Activated CD8-positive, alpha-beta T cell treated with anti-CD3 and anti-CD28 coated beads, Interleukin-2, amount 10 ng/mL, durations not matched to agents 7 days and 5 days (primary cell): ENCODE measurements at places on chromosomes 4 and X. TPM values are rescaled to one million over a fixed set of nuclear protein-coding genes. Genes with fewer than 3 reads are reported as not detected.

DNA sequence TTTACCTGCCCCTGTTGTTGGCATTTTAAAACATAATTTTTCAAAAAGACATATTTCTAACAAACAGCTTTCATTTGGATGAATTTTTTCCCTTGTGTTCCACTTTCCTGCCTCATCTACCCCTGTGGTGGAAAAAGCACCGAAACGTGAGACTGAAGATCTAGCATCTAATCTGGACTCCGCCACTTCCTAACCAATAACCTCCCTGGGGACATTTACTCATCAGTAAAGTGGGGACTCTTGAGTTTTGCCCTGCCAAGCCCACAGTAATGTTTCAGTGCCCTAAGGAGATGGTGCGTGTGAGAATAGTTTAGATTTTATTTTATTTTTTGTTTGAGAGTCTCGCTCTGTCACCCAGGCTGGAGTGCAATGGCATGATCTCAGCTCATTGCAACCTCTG is 56.7 kb downstream of the ADGRG2 start:
- H3K36me3 ChIP-seq = no peaks in the 10 kb centered on the region
- H3K27ac ChIP-seq = no peak overlapping the region
- H3K4me1 ChIP-seq = no peaks in the 10 kb centered on the region
- no peak for DNase-seq
- no peak overlapping the region for H3K4me3 ChIP-seq
- H3K27me3 ChIP-seq = no peaks in the 10 kb centered on the region

DNA sequence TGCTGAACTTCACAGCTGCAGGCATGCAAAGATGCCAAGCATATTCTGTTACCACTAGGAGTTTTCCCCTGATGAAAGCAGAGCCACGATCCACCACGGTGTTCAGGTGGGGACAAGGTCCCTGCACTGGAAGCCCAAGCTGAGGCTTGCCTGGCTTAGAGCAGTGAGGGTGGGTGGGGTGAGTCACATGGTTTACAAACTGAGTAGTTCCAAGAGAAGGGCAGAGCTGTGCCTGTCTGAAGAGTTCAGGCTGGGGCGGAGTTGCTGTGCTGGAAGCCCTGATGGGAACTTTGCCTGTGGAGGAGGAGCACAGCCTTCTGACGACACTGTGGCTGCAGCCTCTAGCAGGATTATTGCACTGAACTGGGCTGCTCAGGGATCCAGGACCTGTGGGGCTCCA is 45.5 kb downstream of the FAM9B start:
- H3K27me3 ChIP-seq = no peaks in the 10 kb centered on the region
- DNase-seq = no peak
- no peak overlapping the region for H3K27ac ChIP-seq
- H3K36me3 ChIP-seq = no peaks in the 10 kb centered on the region

DNA sequence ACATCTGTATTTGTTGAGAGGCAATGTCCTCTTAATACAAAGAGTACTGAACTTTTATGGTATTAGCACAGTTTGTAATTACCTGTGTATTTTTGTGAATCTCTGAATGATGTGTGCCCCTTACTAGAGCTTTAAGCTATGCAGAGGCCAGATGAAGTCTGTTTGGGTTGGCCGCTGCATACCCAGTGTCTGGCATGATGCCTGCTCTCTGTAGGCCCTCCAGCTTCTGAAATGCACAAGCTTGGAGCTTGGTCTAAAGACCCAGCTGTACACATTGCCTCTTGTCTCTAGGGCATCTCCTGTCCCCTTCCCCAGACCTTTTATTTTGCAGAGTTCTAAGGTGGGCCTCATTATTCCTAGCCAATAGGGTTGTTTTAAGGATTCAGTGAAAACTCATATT is 68.6 kb downstream of the CDS1 start:
- H3K4me3 ChIP-seq = no peak overlapping the region
- H3K27me3 ChIP-seq = no peaks in the 10 kb centered on the region
- DNase-seq = no peak
- no peak overlapping the region for H3K27ac ChIP-seq
- no peaks in the 10 kb centered on the region for H3K4me1 ChIP-seq

DNA sequence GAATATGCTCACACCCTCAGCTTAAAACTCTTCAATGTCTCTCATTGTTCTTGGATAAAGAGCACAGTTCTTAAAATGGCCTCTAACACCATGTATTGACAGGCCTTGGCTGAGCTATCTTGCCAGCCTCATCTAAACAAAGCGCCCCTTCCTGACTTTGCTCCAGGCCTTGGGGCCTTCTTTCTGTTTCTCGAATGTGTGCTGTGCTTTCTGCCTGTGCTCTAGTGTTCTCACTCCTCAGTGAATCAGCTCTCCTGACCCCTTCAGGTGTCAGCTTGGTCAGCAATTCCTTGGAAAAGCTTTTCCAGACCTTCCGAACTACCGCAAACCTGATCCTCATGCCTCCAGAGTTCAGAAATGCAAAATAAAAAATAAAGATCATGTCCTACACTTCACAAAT is 346.3 kb upstream of the FSTL5 start:
- no peak overlapping the region for H3K4me3 ChIP-seq
- no peak overlapping the region for H3K27ac ChIP-seq
- H3K36me3 ChIP-seq = no peaks in the 10 kb centered on the region
- no peaks in the 10 kb centered on the region for H3K27me3 ChIP-seq
- no peak for DNase-seq
- H3K4me1 ChIP-seq = no peaks in the 10 kb centered on the region

DNA sequence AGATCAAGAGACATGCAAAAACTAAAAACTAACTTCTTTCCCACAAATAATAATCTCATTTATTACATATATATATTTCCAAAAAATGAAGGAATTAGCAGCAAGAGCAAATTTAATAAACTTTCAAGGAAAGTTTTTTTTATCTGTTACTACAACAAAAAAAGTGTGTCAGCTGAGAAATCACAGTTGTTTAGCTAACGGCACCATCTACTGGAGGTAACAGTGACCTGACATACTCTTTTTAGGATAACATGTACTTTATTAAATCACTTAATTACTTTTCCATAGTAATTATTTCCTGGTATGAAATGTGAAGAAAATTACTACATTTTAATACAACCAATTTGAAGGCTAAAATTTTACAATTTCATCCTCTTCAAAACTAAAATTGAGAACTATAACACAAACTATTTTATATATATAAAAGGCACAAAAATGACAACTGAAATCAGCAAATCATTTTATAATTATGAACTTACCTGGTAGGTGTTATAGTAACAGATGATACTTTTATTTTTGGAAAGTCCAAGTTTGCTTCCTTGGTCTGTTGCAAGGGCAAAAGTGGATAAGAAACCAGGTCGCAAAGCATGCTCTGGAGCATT is 9.1 kb downstream of the LAMTOR3 start:
- H3K27me3 ChIP-seq = no peaks in the 10 kb centered on the region
- H3K27ac ChIP-seq = no peak overlapping the region
- H3K4me3 ChIP-seq = no peak overlapping the region

GRCh38 chr4:77433418-77433733 is 172.2 kb upstream of the CXCL13 start:
- peaks cover 4% of the 10 kb centered on the region for H3K4me1 ChIP-seq
- no peaks in the 10 kb centered on the region for H3K36me3 ChIP-seq
- no peak overlapping the region for H3K4me3 ChIP-seq
- peak; percentile 42 for DNase-seq

DNA sequence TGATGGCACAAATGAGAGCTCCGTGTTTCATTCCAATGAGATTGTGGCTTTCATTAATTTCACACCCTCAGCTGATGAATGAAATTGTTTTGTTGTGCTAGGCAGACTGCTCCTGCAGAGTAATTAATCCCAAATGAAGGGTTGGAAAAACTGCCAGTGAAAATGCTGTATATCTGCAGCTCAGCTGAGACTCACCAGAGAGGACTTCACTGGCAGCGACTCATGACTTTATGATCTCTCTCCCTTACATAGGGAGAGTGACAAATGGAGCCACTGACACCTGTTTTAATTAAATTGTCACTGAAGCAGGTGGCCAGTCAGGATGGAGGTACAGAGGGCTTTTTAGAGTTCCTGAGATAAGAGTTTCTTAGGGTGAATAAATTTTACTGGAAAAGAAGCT is 24.8 kb downstream of the GRXCR1 start:
- no peak overlapping the region for H3K4me3 ChIP-seq
- no peaks in the 10 kb centered on the region for H3K27me3 ChIP-seq
- H3K27ac ChIP-seq = no peak overlapping the region
- no peaks in the 10 kb centered on the region for H3K36me3 ChIP-seq

DNA sequence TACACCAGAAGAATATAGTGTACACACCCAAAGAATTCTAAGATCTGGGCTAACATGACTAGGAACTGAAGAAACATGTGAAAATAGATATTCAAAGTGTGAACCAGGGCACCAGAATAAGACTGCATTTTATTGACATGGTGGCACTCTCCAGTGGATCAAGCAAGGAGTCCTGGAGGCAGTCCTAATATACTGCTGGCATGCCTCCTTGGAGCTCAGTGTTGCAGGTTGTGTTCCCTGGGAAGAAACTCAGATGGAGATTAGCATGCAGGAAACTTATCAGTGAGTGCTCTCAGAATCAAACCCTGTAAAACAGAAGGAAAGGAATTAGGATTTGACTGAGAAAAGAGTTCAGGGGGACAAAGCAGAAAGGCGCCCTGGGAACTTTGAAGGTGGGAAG is 105.1 kb downstream of the CXCL13 start:
- no peaks in the 10 kb centered on the region for H3K27me3 ChIP-seq
- no peak for DNase-seq
- no peak overlapping the region for H3K27ac ChIP-seq
- H3K36me3 ChIP-seq = peaks cover 43% of the 10 kb centered on the region
- no peak overlapping the region for H3K4me3 ChIP-seq
- H3K4me1 ChIP-seq = peaks cover 15% of the 10 kb centered on the region

GRCh38 chr4:77465271-77465670 is 140.3 kb upstream of the CXCL13 start:
- H3K27me3 ChIP-seq = peaks cover 11% of the 10 kb centered on the region
- H3K27ac ChIP-seq = no peak overlapping the region
- no peak for DNase-seq
- H3K36me3 ChIP-seq = no peaks in the 10 kb centered on the region
- H3K4me3 ChIP-seq = no peak overlapping the region

GRCh38 chr4:84479663-84480062 is 19.4 kb downstream of the NKX6-1 start:
- H3K4me1 ChIP-seq = peaks cover 15% of the 10 kb centered on the region
- peaks cover 54% of the 10 kb centered on the region for H3K27me3 ChIP-seq
- no peak overlapping the region for H3K4me3 ChIP-seq
- no peak overlapping the region for H3K27ac ChIP-seq
- no peak for DNase-seq

DNA sequence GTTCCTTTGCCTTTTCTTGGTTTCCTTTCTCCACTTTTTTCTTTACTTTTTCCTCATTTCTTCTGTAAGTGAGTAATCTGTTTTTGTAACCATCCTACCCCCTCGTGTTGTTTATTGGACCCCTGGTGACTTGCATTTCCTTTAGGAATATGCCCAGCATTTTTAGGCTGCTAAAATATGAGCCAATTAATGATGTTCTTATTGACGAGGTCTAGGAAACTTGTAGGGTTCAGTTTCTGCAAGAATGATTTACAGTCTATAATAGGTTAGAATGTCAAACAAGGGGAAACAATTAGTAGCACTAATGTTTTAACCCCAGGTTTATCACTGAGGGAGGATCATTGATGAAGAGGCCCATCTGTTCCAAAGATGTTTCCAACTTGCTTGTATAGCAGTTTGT is 79.0 kb downstream of the CPE start:
- no peak overlapping the region for H3K27ac ChIP-seq
- no peaks in the 10 kb centered on the region for H3K4me1 ChIP-seq
- no peak overlapping the region for H3K4me3 ChIP-seq
- no peaks in the 10 kb centered on the region for H3K36me3 ChIP-seq
- peaks cover 20% of the 10 kb centered on the region for H3K27me3 ChIP-seq

- peaks cover 86% of the 10 kb centered on the region for H3K4me1 ChIP-seq
- no peak overlapping the region for H3K4me3 ChIP-seq
- H3K36me3 ChIP-seq = peaks cover 72% of the 10 kb centered on the region
- H3K27ac ChIP-seq = no peak overlapping the region
Observed at GRCh38 chr4:82362565-82362964, 11.2 kb downstream of the HNRNPD start.

The MAGEA12 gene
- total RNA-seq = not detected

The BBS12 gene
- total RNA-seq = 1.3 TPM

The NDST4 gene
- not detected for total RNA-seq

The PPAT gene
- total RNA-seq = 29.0 TPM

The RAB41 gene
- total RNA-seq = not detected

The PPP1R3F gene
- 8.5 TPM for total RNA-seq
